ENCODE measurements at places on chromosomes 11 and 22.

- DNase-seq: no peak
Measured at GRCh38 chr11:10625281-10625981, 57.0 kb upstream of the LYVE1 start.

GRCh38 chr11:70135625-70136059 lies 57.5 kb downstream of the ANO1 start:
- DNase-seq: no peak

DNA sequence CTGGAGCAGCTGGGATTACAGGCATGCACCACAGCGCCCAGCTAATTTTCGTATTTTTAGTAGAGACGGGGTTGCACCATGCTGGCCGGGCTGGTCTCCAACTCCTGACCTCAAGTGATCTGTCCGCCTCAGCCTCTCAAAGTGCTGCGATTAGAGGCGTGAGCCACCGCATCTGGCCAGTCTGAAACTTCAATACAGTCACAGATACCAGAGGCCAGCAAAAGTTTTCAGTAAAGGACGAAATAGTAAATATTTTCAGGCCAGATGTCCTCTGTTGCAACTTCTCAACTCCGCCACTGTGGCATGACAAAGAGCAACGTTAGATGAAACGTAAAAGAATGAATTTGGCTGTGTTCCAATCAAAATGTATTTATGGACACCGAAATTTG lies 403.6 kb downstream of the MN1 start:
- no peak for DNase-seq

- no peak for DNase-seq
Measured at GRCh38 chr11:14331476-14332136, 27.4 kb downstream of the RRAS2 start.

DNA sequence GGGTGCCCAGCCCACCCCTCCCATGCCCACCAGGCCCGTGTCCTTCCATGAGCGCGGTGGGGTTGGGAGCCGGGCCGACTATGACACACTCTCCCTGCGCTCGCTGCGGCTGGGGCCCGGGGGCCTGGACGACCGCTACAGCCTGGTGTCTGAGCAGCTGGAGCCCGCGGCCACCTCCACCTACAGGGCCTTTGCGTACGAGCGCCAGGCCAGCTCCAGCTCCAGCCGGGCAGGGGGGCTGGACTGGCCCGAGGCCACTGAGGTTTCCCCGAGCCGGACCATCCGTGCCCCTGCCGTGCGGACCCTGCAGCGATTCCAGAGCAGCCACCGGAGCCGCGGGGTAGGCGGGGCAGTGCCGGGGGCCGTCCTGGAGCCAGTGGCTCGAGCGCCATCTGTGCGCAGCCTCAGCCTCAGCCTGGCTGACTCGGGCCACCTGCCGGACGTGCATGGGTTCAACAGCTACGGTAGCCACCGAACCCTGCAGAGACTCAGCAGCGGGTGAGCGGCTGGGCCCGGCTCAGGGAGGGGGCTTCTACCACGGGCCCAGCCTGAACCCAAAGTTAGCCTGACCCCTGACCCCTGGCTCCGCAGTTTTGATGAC lies 3.0 kb downstream of the PKP3 start:
- DNase-seq: peak; percentile 16

- DNase-seq: no peak
Measured at GRCh38 chr11:12195768-12196167, 85.4 kb downstream of the MICAL2 start.

DNA sequence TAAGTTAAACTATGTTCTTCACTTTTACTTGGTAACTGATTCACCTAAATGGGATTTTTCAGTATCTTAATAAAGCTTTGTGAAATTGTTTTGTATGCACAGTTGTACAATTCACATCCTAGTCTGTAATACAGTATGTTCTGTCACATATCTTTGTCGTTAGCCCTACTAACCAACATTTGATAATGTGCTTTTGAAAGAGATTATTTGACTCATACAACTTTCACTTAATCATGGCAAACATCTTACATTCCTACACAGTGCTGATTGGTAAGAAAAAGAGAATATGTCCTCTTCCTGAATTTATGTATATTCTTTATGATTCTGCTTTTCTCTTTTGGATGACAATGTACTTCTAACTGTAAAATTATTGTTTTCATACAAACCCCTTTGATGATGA lies 234.5 kb downstream of the METTL15 start:
- no peak for DNase-seq

GRCh38 chr11:32510039-32510438 lies 73.6 kb upstream of the EIF3M start:
- no peak for DNase-seq

DNA sequence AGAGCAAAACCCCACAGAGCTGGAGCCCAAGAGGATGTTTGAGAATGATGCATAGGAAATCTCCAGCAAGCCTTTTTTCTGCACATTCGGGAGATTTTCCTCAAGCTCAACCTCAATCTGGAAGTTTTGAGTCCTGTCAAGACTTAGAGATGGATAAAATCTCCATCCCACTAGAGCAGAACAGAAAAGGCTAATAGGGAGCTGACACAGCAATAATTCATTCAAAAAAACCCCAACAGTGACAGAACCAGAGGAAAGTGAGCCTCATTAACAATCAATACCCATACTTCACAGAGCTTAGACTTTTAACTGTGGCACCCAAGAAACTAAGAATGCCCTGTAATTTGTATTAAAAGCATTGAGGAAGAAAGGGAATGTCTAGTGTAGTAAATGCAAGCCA lies 115.9 kb upstream of the BDNF start:
- no peak for DNase-seq

- no peak for DNase-seq
Measured at GRCh38 chr11:47991266-47991830, 11.0 kb downstream of the PTPRJ start.

GRCh38 chr11:66604155-66604554 lies 11.2 kb downstream of the CCS start:
- DNase-seq: no peak

DNA sequence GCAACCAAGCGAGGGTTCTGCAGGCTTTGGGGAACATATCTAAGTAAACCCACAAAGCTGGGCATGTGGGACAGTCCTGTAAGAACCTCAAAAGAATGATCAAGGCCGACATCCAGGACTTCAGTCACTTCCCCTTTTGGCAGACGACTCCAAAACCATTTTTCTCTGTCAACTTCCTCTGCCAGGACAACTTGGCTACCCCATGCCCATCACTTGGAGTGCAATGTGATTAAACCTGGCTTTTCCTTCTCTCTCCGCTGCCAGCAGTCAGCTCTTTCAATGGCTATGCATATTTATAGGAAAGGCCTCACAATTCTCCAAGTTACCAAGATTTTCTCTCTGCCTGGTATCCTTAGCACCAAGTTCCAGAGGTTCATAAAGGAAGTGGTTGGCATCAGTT lies 78.9 kb downstream of the C11orf58 start:
- no peak for DNase-seq

- no peak for DNase-seq
Measured at GRCh38 chr11:3096909-3097530, 39.8 kb upstream of the CARS1 start.

DNA sequence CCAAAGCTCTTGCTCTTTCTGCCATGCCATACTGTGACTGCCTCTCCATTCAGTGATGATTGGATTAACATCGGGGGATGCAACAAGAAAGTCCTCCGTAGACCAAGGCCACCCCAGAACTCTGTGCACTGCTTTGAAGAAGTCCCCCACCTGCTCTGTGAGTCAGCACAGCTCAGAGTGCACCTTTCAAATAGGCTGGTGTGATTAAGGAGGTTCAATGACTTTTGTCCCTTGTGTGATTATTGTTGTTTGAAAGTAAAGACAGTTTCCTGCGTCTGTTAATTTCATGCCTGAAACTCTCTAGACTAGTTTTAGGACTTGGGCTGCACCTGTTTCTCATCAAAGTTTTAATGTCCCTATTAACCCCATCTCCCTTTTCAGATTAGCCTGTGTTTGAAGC lies 33.0 kb upstream of the DBX1 start:
- DNase-seq: no peak

GRCh38 chr11:92226331-92227229 lies 2.0 kb downstream of the FAT3 start:
- DNase-seq: no peak

GRCh38 chr11:42770444-42771065 lies 541.2 kb upstream of the API5 start:
- DNase-seq: no peak

DNA sequence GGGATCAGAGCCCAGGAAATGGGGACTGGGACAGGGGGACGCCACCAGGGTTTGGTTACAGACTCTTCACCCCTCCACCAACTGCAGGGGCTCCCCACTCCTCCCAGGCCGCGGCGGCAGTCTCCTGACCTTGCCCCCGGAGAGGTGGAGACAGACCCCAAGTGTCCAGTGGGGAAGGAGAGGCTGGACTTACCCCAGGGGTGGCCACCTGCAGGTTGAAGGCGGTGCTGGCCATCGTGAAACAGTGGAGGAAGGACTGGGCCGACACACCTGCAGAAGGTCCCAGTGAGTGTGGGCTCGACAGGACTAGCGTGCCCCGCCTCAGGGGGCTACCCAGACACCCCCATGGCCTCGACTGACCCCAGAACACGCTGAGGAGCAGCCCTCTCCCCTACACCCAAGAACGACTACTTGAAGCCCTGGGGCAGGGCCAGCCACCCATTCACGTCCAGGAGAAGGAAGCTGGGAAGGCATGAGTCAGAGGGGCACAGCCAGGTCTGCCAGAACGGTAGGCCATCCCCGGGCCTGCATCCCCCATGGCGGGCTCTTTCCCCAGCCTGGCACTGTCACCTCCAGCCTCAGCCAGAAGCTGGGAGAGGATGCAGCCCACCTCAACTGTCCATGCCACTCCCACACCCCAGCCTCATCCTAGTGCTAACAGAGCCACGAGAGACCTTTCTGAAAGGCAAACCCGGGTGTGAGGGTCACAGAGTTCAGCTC lies 2.3 kb downstream of the GATD1 start:
- DNase-seq: no peak

DNA sequence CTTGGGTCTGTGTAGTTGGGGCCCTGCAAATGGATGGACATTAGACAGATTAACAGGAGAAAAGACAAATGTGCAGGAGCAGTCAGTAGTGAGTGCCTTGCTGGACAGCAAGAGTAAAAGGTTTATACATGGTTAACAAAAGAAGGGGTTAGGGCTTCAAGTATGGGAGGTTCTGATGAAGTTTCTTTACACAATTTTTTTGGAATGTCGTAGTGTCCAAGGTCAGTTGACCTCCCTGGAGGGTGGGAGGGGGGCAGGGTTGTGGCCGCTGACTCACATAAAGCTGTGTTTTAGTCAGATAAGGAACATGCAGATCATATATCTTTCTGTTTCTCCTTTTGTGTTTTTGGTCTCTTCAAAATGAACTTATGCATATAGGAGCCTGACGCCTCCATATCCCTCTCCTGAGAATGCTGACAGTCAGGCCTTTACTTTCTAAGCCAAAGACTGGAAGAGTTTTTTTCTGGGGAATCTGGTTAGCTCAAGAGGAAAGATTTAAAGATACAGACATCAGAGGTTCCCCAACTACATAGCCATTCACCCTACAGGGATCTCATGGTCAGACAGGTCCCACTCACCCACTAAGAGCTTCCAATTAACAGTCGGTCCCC lies 134.3 kb downstream of the NECTIN1 start:
- no peak for DNase-seq

DNA sequence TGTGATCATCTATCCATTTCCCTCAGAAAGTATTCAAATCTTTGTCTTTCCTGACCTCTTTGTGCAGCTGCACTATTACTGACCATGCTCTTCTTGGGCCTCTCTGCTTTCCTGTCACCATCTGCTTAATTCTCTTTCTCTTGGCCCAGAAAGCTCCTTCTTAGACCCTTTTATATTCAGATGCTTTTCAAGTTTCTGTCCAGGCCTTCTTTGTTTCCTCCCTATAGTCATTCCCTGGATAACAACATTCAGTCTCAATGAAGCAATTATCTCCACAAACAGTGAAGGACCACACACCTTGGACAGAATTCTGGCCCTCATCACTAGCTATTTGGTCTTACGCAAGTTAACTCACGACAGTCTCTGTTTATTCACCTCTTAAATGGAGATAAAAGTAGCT lies 89.7 kb downstream of the LARGE2 start:
- DNase-seq: no peak

GRCh38 chr11:124954590-124954955 lies 571 bp downstream of the CCDC15 start:
- DNase-seq: no peak

GRCh38 chr22:49646876-49647275 lies 180.8 kb downstream of the BRD1 start:
- DNase-seq: no peak

- no peak for DNase-seq
Measured at GRCh38 chr11:117863383-117863782, 13.1 kb downstream of the FXYD6 start.

GRCh38 chr11:6319704-6320410 lies 444 bp downstream of the CAVIN3 start:
- peak; percentile 90 for DNase-seq

DNA sequence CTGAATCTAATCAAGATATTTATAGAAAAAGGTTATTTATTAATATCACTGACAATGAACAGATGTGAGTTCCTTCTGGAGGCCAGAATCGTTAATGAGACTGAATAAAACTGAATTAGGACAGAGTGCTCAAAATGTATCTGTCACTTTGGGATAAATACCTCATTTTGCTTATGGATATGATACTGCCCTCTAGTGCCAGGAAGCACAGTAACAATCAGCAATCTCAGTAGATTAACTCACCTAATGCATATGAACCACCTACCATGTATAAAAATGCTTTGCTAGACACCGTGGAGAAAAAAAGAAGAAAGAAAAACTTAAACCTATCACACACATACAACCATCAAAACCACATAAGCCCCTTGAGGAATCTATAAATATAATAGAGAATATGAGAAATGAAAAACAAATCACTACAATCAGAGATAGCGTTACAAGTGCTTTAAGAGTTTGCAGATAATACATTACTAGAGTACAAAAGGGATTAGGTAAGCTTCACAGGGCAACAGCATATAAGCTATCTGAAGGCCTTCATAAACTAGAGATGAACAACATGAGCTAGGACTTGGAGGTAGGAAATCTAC lies 117.4 kb downstream of the SGSM3 start:
- DNase-seq: no peak

DNA sequence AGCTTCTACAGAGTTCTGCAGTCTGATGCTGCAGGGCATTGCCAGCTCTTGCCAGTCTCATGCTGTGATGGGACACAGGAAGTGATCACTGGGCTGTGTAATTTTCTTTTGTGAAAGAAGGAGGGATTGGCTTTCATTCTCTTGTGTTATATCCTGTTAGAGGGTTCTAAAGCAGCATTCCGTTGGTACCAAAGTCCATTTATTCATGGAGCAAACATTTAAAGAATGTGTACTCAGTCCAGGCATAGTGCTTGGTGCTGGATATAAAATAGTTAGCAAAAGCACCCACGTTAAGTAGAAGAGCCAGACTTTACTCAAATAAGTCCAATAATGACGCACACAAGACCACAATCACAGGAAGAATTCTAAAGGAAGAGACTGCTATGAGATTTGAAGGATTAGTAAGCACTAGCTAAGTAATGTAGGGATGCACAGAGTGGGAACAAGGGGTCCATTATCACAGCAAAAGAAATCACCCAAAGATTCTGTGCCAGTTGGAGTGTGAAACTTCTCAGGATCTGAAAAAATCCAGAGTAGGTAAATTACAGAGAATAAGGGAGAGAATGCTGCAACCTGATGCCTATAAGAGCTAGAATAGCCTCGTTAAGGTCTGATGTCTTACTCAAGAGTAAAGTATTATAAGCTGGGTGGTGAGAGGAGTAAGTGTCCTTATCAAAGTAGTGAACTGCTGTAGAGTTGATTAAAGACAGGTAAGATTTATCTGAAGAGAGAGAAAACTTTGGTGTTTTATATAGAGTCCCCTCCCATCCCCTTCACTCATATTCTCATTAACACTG lies 728.3 kb downstream of the METTL15 start:
- DNase-seq: no peak

GRCh38 chr22:30198921-30199320 lies 47.6 kb downstream of the LIF start:
- no peak for DNase-seq
